ENCODE measurements at places on chromosomes 5 and 9.

DNA sequence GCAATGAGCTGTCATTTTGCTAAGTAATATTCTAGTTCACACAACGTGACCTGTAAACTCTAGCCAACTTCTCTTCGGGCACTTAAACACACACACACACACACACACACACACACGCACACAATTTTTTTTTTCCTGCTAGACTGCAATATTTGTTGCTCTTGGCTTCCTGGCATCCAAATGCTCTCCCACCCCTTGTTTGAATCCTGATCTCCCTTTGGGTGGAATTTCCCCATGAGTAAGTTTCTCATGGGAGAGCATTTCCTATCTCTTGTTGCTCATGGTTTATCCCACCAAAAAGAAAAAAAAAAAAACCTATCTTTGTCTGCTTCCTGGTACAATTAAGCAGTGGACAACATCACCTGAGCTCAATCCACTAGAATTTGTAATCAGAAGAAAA is 54.7 kb upstream of the TSLP start:
- no peak for DNase-seq

GRCh38 chr5:157219491-157220271 is 39.0 kb downstream of the ITK start:
- peak; percentile 39 for DNase-seq

GRCh38 chr9:135051316-135052038 is 36.0 kb upstream of the OLFM1 start:
- no peak for DNase-seq

DNA sequence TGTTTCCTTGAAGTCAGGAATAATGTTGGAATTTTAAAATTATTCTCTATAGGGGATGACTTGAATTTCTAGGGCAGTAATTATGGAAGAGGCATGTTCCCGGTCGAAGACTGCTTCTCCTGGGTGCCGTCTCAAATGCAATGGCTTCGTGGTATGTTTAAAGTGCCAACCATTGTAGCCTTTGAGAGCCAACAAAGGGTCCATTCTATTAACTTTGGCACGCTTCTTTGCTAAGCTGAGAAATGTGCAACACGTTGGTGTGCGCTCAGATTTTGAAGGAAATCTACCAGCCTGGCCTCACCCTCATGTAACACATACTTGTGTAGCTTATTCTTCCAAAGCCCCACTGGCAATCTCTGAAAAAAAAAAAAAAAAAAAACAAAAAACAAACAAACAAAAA is 221.2 kb upstream of the ANKH start:
- no peak for DNase-seq

DNA sequence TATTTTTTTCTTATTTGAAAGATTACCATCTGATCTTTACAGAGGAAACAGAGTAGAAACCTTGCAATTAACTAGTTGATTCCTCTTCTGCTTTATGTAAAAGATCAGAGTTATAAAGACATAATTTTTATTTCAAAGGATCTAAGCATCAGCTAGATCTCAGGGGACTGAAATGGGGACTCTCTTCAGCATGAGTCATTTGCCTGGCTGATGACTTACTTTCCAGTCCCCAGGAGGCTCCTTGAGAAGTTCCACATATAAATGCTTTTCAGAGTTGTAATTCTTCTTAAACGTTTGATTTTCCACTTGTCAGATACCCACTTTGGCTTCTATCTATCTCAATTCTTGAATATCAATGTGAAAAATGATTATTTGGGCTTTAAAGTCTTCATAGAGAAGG is 389.4 kb downstream of the RAB3C start:
- DNase-seq = no peak

GRCh38 chr5:21792748-21793147 is 1060.4 kb downstream of the CDH12 start:
- DNase-seq = no peak

- no peak for DNase-seq
Observed at GRCh38 chr9:110440796-110441195, 103.1 kb upstream of the TXNDC8 start.

DNA sequence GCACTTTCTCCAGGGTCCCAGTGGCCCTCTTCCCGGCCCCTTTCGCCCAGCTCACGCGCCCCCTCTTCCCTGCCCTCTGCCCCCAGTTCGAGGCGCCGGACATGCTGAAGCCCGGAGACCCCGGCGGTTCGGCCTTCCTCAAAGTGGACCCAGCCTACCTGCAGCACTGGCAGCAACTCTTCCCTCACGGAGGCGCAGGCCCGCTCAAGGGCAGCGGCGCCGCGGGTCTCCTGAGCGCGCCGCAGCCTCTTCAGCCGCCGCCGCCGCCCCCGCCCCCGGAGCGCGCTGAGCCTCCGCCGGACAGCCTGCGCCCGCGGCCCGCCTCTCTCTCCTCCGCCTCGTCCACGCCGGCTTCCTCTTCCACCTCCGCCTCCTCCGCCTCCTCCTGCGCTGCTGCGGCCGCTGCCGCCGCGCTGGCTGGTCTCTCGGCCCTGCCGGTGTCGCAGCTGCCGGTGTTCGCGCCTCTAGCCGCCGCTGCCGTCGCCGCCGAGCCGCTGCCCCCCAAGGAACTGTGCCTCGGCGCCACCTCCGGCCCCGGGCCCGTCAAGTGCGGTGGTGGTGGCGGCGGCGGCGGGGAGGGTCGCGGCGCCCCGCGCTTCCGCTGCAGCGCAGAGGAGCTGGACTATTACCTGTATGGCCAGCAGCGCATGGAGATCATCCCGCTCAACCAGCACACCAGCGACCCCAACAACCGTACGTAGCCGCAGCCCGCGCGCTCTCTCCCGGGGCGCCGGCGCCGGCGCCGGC is 1.0 kb downstream of the PRDM6 start:
- no peak for DNase-seq
